ENCODE measurements at places on chromosomes 2 and 18.

DNA sequence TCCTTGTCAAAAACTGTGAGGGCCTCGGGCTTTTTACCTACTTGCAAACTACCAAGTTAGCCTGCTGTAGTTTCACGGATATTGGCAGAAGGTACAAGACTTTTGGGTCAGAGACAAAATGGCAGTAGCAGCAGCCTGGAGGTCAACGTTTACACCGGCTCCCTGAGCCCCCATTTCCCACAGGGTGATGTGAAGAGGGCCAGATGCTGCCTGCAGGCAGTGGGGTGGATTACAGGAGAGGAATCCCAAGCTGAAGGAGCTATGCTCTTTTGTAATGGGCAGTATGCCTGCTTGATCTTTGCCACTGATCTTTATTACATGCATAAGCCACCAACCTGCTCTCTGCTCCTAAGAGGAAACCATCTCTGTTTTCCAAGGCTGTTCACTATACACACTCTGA lies 29.5 kb upstream of the SP5 start:
- DNase-seq = no peak

- DNase-seq = no peak
Observed at GRCh38 chr18:30765247-30765646, 277.3 kb downstream of the DSC3 start.

- DNase-seq = no peak
Observed at GRCh38 chr2:47145466-47145865, 9.6 kb downstream of the STPG4 start.

DNA sequence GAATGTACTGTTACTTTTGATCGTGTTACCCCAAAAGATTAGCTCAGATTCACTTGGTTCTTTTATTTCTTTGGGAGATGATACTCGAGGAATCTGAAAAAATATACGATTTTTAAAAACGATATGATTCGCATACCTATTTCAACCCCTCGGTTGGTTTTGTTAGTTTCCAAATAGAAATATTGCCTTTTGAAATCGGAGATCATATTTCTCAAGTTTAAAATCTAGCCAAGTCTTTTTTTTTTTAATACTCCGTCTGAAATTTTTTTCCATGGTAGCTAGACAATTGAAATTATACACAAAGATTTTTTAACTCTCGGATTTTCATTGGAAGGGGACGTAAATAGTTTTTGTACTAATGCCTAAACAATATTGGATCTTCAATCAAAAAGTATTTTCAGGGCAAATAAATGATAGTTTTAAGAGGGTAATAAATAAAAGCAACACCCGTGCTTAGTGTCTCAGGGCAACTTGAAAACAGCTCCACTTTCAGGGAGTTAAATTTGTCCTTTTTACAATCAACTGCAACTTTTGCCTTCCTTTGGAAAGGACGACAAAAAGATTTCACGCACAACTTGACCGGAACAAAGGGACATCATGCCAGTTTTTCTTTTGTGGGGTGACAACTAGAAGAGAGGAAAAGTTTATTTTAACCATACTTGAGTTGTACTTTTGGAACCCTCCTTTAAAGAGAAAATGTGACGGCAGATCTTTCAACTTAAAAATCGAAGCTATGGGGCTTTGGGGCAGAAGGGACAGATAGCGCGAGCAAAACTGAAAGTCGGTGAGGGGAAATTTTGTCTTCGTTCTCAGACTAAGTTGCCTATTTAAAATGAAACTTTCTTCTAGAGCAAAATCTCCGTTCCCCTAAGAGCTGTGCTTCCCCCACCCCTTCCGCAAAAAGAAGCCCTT lies 5.8 kb upstream of the ONECUT2 start:
- no peak for DNase-seq

- no peak for DNase-seq
Observed at GRCh38 chr2:239108459-239108858, 260.6 kb downstream of the TWIST2 start.

DNA sequence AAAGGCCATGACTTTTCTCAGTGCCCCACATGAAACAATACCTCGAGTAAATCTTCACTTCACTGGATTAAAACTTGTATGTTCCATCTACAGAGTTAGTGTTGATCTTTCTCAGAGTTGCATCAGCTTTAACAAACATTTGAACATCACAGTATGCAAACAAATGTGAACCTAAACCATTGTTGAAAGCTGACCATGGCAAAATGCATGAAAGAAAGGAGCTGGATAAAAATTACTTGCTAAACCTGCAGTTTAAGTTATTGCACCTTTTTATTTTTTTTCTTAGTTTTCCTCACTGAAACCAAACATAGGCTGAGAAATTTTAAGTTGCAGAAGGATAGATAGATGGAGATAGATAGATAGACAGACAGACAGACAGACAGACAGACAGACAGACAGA lies 107.2 kb upstream of the UGP2 start:
- DNase-seq = no peak

DNA sequence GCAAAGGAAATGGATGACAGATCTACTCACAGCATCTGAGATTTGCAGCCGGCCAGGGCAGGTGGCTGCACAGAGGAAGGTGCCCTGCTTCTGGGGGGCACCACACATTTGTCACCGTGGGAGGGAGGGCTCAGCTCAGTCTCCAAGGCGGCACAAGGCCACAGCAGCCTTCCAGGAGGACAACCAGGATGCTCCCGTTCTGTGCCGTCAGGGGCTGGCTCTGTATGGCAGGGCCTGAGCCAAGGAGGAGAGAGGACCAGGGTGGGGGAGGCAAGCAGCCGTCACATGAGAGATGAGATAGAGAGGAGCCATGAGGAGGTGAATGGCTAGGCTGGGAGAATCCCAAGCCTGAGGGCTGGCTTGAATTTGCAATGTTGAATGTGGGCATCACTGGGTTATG lies 4.6 kb upstream of the BOK start:
- no peak for DNase-seq

DNA sequence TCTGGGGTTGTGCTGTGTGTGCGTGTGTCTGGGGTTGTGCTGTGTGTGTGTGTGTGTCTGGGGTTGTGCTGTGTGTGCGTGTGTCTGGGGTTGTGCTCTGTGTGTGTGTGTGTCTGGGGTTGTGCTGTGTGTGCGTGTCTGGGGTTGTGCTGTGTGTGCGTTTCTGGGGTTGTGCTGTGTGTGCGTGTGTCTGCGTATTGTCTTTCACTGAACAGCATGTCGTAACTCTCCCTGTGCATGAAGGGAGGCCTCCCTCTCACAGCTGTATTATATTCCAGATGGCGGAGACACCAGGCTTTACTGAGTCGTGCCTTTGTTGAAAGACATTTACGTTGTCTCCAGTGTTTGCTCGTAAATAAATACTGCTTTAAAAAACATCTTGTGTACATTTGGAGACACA lies 5.9 kb downstream of the ACKR3 start:
- DNase-seq = no peak

DNA sequence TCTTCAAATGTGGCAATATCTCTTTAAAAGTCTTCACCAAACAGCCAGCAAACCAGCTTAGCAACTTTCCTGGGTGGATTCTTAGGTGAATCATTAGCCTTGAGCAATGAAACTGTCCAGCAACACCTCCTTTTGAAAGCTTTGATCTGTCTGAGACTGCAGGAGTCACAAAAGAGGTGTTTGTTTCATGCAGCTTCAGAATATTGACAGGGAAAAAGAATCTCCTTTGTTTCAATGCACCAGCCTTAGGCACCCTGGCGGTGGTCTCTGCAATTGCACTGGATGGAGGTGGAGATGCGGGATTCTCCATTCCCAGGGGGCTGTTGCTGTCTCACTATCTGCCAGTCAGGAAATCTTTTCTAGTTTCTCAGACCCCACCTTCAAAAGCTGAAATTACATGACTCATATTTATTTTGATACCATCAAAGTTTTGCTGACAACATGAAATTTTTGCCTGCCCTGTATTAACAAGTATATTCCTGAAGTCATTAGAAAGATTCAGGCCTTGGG lies 76.0 kb upstream of the DSG1 start:
- no peak for DNase-seq

DNA sequence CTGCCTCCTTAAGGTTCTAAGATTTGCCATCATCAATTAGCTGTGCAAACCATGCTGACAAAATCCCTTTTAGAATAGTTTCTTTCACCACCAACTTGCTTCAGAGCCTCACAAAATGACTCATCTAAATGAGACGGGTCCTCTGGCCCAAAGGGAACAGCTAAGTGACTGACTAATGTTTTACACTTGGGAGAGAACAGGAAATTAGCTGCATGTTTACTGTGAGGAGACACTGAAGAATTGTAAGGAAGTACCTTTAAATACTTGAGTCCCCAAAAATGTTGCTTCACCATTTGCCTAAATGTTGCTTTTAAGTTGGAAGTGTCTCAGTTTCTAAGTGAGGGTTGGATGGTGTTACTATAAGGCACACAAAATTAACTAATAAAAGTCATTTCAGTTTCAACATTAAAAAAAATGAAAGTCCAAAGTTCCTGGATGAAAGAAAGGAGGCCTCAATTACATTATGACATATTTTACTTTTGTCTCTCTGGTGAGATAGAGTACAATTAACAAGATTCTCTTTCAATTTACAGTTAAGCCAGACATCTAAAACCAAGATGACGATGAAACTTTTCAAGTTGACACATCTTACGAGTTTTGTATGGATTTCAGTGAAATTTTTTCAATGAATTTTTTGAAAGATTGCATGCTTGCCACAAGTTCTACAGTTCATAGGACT lies 229.1 kb upstream of the FN1 start:
- no peak for DNase-seq

- DNase-seq = no peak
Observed at GRCh38 chr2:181123798-181124231, 143.4 kb downstream of the UBE2E3 start.

DNA sequence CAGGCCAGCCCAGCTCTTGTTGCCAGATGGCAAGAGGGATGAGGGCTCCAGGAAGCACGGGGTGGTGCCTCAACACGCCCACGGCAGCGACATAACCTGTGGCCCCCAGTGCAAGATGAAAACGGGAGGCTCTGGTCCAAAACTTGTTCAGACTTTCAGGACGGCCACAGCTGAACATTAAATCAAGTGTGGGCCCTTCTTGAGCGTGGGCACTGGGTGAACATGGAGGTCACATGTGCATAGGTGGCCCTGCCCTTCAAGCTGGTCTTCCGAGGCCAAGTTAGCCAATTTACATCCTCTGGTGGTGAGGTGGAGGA lies 77.5 kb downstream of the NDUFA10 start:
- no peak for DNase-seq

DNA sequence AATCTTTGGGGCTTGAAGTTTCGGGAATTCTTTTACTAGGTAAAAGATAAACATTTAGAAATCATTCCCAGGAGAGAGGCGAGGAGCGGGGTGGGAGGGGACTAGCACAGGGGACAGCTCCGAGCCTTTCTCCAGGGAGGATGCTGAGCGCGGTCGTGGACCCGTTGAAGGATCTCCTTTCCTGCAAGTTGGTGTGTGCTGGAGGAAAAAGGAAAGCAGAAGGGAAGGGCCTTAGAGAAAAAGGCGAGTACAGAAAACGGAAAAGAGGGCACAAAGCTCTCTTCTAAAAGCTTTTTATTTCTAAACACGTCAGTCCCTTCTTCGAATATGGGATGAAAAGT lies 640 bp downstream of the SLC39A6 start:
- DNase-seq = peak; percentile 11

- no peak for DNase-seq
Observed at GRCh38 chr2:29450596-29451222, 335.5 kb downstream of the CLIP4 start.

DNA sequence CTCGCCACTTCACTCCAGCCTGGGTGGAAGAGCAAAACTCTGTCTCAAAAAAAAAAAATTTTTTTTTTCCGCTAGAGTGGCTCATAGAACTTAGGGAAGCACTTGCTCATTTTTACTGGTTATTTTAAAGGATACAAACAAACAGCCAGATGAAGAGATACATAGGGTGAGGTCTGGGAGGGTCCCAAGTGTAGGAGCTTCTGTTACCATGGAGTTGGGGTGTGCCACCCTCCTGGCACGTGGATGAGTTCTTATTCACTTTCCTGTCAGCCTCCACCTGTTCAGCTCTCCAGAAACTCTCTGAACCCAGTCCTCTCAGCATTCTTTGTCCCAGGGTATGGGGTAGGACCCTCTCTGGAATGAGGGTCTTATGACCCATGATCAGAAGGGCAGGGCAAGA lies 4.9 kb upstream of the MAT2A start:
- no peak for DNase-seq

GRCh38 chr2:207970147-207970825 lies 55.0 kb downstream of the PLEKHM3 start:
- no peak for DNase-seq

DNA sequence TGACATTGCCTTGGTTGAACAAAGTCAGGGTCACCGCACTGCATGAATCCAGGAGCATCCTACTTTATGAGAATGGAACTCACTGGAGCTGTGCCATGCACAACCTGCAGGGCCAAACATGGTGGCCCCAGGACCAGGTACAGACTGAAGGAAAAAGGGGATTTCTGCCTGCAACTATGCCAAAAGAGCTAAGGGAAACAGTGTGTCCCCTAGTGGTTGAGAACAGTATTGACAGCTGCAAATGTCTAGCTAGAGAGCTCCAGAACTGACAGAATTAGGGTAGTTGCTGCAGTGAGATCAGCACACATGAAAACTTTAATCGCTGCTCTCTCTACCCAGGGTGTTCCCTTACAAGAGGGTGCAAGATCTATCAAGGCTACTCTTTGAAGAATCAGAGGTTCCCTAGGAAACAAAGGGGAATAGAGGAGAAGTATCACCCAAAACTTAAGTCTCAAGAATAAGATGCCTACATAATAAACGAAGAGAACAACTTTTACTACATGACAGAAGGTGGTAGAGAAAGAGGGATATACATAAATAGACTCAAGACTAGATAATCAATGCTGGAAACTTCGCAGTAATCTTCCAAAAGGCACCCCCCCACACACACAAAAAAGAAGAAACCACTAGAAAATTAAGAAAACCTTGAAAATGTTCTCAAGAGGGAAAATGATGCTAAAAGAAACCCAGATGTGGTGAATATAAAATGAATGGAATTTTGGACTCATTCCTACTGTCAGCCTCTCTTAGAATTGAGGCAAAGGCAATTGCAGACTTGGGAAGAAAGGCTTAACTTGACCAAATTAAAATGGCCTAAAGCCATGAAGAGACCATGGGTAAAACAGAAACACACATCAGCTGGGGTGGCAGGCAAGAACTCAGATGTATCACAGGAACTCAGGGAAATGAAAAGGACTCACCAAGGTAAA lies 43.6 kb upstream of the IHH start:
- peak; percentile 8 for DNase-seq

DNA sequence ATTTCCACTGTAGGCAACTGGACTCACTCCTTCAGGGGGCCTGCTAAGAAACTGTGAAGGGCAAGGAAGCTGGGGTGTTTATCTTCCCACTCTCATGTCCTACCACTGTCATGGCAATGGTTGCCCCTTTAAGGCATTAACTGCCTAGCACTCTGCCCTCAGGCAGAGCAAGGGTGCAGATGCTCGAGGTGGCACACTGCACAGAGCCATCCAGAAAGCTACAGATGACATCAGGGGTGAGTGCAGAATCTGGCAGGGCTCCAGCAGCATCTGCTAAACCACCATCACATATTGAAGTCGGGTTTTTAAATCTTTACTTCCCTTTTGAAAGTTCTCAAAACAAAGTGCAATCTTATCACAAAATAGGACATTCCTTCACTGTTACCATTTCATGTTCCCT lies 75.4 kb downstream of the RAPGEF4 start:
- DNase-seq = no peak

DNA sequence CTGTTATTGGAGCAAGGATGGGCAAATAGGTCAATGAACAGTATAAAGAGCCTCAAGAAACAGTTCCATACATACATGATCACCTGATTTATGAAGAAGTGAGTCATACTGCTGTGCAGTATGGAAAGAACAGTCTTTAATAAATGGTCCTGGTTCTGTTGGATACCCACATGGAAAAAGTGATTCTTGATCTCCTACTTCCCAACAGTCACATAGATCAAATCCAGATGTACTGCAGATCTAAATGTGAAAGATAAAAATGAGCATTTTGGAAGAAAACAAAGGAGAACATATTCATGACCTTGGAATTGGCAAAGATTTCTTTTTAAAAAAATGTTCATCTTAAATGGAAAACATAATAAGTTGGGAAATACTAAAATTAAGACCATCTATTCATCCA lies 75.8 kb downstream of the CCDC148 start:
- no peak for DNase-seq
